ENCODE measurements at places on chromosomes 5 and 9.

- no peak for DNase-seq
Measured at GRCh38 chr5:150149618-150150017, 6.0 kb downstream of the PDGFRB start.

DNA sequence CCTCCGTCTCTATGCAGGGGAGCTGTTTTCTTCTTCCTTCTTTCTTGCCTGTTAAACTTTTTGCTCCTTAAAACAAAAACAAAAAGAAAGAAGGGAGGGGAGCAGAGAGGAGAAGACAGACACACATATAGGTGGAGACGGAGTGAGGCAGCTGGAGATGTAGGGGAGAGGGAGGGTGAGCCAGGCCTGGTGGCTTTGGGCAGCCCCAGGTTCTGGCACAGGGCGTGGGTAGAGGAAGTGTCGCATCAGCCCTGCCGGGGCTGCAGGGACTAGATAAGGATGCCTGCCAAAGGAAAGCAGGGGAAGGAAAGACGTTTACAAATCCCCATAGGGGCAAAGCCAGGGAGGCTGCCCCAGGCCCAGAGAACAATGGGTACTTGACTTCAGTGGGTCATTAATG, 38.7 kb upstream of the PTGS1 start:
- DNase-seq, result no peak

GRCh38 chr9:89791754-89792153, 186.9 kb downstream of the GADD45G start:
- no peak for DNase-seq

DNA sequence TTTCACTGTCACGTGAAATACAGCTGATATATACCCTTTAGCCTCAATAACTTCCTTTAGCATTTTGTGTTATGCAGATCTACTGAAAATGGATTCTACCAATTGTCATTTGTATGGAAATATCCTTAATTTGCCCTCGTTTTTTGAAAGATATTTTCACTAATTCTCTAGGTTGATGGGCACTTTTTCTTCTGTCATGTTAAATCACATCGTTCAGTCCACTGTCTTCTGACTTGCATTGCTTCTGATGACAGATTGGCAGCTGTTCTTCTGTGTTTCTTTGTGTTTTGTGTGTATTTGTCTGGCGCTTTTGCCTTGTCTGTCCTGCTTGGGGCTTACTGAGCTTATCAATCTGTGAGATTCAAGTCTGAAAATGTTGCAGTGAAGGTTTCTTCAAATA, 9.7 kb upstream of the CLPTM1L start:
- no peak for DNase-seq

- DNase-seq, result no peak
Measured at GRCh38 chr9:26566141-26566540, 326.5 kb downstream of the CAAP1 start.

GRCh38 chr9:24245988-24246387, 299.7 kb downstream of the IZUMO3 start:
- no peak for DNase-seq

Data from activated CD4-positive, alpha-beta T cell treated with anti-CD3 and anti-CD28 coated beads, Interleukin-2, amount 50 U/mL, for 48 hours (primary cell).